ENCODE measurements at places on chromosomes 12 and 14.

DNA sequence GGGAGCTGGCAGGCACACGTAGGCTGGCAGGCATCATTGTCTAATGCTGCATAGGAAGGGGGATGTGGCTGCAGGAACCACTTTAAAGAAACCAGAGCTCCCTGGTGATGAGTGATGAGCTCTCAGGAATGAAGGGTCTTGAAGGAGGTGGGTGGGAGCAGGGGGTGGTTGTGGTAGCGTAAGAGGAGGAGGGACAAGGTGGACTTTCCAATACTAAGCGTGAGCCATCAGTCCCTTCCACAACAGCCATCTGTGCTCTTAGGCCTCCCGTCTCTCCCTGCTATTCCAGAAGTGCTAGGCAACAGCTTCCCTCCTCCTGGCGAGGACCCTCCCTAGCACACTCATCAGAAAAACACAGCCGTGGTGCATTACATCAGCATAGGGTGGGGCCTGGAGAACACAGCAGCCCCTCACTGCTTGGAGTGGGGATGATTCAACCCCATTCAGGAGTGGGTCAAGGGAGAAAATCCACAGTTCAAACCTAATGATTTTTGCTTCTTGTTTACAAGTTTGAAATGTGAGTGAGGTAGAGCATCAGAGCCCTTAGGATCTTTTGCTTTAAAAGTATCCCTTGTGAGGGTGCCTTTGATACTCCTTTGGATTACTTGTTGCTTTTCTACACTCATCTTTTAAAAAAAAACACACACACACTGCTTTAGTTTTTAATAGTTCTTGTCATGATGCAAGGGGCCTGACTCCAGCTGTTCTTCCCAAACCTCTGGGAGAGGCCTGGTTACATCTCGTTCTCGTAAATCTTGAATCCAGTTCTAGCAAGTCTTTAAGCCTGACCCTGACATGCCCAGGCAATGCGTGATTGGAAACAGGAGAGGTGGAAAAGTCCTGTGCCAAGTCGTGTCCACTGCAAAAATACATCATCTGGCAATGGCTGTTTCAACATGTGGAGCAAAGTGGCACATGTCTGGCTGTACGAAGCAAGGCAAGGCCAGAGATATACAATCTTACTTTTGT is 356.4 kb upstream of the DDHD1 start:
- DNase-seq = no peak

DNA sequence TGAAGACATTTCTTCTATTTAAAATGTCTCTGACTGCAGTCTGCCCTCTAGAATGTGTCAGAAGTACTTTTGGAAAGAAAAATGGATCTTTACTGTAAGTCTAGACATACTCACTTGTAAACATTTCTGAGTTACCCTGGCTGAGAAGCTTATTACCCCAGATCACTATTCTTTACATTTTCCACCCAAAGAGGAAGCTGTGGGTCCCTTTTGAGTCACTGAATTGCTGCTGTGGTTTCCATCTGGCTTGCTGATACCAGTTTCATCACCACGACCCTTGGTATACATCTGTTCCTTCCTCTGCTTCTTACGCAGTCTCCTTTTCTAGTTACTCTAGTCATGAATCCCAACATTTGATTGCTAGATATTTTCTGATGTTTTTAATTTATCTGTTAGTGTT is 20.2 kb upstream of the CLEC4D start:
- DNase-seq = no peak

- peak; percentile 84 for DNase-seq
These were observed 4.2 kb upstream of the XPOT start for GRCh38 chr12:64400041-64400440.

GRCh38 chr14:36805131-36805559 is 143.5 kb downstream of the PAX9 start:
- no peak for DNase-seq

GRCh38 chr12:50052544-50052943 is 4.9 kb upstream of the ASIC1 start:
- DNase-seq = no peak

GRCh38 chr12:127008755-127009403 is 1258.1 kb upstream of the TMEM132C start:
- no peak for DNase-seq

- DNase-seq = no peak
These were observed 22.3 kb upstream of the DDHD1 start for GRCh38 chr14:53175375-53175774.

DNA sequence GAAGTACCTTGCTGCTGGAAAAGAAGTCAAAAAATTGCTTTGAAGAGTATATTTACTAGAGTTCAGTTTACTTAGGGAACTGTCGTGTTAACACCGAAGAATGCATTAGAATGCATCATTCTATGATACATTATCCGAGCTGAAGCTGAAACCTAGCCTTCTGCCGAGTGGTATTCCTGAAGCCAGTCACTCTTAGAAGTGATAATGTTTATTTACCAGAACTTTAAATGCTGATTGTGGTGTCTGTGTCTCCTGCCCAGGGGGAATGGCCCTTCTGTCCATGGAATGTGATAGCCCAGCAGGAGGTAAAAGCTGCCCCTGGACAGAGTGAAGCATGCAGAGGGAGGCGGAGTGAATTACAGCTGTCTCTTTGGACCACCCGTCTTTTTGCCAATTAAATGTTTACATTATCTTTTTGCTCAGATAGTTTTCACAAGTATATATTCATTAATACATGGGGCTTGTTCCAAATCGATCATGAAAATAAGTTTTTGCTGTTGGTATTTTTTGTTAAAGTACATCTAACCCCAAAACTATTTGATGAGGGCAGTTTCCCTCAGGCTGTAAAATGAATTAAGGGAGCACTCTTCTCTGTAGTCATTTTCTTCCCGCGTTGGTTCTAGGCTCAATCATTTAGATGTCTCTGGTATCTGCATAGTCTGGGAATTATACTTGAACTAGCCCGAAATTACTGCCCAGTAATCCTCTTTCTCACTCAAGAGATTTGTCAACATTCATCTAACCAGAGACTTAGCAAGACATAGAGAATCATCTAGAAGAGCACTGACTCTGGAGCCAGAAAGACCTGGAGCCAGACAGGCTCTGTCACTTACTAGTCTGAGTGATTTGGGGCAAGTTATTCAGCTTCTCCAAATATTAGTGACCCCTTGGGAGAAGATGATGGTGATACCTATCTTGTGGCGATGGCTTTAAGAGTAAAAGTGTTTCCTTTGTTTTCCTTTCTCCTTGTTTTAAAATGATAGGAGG is 147.6 kb downstream of the CRADD start:
- DNase-seq = no peak

- DNase-seq = no peak
These were observed 127.0 kb upstream of the SSTR1 start for GRCh38 chr14:38080696-38081095.

DNA sequence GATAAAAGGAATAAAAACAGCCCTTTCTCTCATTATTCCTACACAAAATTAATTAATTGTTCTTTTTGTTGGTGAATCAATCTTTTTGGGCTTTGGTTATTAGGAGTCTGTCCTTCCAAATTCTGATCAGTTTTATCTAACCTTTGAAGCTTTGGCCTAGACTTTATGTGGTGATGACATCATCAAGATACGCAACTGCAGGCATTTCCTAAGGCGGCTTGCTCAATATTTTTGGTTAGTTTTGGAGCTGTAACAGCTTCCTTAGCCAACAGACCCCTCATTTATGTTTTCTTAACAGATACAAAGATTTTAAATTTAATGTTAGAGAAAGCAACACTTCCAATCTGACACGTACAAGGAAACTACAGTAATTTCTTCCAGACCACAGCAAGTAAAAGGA is 87.8 kb upstream of the PDE3A start:
- DNase-seq = no peak

GRCh38 chr12:1564067-1564466 is 30.3 kb downstream of the FBXL14 start:
- no peak for DNase-seq

DNA sequence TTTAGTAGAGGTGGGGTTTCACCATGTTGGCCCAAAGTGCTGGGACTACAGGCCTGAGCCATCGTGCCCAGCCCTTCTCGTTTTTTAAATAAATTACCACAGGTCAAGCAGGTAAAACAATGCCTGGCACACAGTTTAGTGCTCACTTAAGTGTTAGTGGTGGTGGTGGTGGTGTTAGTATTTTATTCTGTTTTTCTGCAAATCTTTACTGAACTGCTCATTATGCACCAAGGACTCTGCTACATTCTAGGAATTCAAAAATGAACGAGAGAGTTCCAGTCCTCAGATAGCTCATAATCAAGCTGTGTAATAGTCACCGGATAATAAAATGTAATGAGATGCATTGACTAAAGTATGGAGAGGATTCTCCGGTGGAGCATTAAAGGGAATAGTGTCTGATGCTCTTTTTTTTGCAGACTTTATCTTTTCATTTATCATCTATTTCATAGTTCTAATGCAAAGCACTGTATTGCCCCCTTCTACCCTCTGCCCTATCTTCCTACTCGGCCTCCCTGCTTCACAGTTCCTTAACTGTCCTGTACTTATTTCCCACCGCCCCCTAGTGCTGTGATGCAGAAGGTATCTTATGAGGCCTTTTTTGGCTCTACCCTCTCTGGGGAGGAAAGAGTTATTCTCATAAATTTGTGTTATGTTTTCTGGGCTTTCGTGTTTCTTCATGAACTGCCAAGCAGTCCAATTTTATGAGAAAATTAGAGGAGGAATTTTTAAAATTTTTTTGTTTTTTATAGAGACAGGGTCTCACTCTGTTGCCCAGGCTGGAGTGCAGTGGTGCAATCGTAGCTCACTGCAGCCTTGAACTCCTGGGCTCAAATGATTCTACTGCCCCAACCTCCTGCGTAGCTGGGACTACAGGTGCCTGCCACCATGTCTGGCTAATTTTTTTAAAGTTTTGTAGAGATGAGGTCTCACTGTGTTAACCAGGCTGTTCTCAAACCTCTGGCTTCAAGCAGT is 1.0 kb downstream of the ITFG2 start:
- peak; percentile 55 for DNase-seq

GRCh38 chr14:32469388-32470160 is 140.5 kb downstream of the AKAP6 start:
- DNase-seq = peak; percentile 36

GRCh38 chr12:127542931-127543330 is 724.0 kb upstream of the TMEM132C start:
- no peak for DNase-seq

DNA sequence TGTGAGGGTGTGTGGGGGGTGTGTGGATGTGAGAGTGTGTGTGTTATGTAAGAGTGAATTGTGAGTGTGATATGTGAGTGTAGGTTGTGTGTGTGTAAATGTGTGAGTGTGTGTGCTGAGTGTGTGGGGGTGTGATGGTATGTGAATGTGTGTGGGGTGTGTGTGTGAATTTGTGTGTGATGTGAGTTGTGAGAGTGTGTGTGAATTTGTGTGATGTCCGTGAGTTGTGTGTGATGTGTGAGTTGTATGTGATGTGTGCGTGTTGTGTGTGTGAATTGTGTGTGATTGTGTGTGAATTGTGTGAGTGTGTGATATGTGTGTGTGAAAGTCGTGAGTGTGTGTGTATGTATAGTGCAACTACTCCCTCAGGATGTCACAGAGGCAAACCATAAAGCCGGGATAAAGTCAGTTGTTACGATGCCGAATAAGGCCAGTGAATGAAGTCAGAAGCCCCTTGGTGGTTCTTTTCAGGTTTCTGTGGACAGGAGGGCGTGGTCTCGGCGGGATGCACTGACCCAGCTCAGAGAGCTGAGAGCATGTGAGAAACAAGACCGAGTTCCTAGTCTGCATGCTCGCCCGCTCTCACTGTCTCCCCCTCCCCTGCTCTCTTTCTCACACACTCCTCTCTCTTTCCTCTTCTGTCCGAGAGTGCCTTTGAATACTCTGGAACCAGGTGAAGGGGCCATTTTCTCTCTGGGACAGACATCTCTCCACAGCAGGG is 71.8 kb upstream of the MAX start:
- no peak for DNase-seq

DNA sequence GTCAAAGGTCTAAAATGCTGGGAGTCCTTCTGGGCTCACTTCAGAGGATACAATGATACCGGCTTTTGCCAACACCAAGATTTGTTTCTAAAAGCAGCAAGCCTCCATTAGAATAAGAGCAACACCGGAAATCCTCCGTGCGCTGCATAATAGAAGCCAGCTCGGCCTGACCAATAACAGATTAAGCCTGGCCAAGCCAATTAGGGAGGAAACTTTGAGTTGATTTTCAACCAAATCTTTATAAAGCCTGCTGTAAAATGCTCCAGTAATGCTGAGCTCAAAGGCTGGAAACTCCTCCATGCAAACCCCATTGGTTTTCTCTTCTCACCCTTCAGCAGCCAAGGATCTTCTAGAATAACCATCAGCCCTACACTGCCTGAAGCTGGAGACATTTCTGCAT is 150.1 kb downstream of the NTF3 start:
- no peak for DNase-seq

GRCh38 chr12:948238-948637 is 1.3 kb downstream of the RAD52 start:
- no peak for DNase-seq

GRCh38 chr14:67967206-67967605 is 147.6 kb downstream of the RAD51B start:
- DNase-seq = no peak

DNA sequence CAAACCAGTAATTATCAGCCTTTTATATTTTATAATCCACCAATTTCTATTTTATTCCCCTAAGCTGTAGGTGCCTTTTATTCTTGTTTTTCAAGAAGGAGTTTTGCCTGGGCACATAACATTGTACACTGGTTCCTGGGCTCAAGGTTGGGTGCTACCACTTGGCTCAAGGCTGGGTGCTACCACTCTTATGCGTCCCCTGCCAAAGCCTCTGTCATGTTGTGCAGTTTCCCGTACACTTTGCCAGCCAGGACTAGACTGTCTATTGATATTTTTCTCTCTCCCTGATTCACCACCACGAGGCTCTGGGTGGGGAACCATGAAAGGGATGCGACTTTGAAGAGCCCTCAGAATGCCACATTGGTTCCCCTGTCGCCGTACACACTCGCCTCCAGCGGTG is 52.5 kb upstream of the VASH1 start:
- no peak for DNase-seq

GRCh38 chr12:12725086-12725955 is 8.2 kb downstream of the CDKN1B start:
- DNase-seq = peak; percentile 94

DNA sequence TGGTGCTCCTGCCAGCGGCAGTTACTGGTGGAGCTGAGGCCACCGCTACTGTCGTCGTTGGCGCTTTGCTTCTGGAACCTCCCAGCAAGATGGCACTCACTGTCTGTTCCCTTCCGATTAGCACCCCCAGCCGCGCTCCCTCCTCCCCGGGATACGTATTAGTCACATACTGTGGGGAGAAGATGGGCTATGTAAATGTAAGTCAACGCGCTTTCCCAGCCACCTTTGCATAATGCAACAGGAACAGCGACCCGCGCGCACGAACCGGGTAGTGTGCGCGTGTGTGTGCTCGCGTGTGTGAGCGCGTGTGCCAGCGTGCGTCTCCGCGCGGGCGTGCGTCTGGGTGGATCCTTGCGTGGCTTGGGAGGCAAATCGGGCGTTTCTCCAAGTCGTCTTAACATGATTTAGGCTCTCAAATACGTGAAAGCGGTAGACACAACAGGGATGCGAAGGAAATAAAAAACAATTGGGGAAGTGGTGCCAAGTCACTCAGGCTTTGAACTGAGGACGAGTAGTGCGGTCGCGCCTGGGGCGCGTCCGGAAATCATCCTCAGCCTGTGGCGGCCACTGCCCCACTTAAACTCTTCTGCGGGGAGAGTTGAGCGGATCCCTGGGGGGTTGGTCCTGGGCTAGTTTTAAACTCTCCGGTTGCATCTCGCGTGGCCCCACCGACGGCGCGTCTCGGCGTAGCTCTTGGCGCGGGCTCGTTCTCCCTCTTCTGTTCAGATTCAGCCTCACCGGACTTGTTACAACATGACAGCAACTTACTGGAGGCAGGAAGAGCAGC is 1.8 kb downstream of the FLRT2 start:
- peak; percentile 62 for DNase-seq
